ENCODE measurements at places on chromosomes 12 and 14.

DNA sequence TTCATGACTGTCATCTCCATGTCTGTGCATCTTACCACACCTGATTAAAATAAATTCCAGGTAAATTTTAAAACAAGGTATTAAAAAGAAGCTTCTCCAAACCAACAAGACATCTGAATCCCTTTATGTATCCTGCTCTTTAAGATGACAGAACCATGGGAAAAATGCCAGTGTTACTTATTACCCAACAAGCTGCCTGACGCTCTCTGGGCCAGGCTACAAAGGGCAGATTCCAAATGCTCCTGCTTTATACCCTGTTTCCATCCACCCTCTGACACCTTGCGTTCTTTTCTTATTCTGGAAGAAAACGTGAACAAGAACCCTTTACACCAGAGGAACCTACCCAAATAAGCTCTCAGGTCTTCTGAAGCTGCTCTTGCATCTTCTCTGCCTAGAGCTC is 70.7 kb downstream of the SLC8A3 start:
- DNase-seq: no peak

DNA sequence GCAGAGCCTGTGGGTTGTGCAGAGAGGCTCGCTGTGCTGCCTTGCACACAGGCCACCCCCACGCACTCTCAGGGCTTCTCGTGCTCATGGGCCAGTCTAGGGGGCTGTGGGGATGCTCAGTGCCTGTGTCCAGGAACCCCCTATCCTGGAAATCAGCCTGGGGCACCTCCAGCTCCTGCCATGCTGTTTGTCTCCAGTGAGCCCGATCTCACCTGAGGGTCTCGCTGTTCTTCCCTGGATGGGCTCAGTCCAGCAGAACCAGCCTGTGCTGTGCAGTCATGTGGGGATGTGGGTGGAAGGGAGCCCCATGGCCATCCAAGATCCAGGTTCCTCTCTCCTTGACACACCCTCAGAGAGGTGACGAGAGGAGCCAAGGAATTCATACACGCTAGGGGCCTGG is 26.7 kb downstream of the SERPINA1 start:
- no peak for DNase-seq

DNA sequence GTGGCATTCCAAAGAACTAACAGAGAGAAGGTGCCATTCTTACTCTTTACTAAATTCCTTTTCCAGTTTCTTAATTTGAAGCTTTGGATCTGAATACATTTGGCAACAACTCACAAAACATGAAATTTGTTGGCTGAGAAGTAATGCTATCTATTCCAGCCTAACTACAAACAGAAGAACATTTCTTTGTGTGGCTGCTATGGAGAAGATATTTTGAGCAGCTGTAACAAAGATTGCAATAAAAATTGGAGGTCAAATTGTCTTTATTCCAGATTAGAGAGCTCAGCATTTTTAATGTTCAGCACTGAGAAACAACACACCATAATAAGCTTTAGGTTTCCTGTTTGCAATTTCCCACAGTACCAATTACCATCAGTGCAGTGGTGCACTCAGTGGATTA is 835.8 kb upstream of the FLRT2 start:
- no peak for DNase-seq

- DNase-seq: no peak
These were observed 79.3 kb downstream of the SSPN start for GRCh38 chr12:26274441-26275312.

DNA sequence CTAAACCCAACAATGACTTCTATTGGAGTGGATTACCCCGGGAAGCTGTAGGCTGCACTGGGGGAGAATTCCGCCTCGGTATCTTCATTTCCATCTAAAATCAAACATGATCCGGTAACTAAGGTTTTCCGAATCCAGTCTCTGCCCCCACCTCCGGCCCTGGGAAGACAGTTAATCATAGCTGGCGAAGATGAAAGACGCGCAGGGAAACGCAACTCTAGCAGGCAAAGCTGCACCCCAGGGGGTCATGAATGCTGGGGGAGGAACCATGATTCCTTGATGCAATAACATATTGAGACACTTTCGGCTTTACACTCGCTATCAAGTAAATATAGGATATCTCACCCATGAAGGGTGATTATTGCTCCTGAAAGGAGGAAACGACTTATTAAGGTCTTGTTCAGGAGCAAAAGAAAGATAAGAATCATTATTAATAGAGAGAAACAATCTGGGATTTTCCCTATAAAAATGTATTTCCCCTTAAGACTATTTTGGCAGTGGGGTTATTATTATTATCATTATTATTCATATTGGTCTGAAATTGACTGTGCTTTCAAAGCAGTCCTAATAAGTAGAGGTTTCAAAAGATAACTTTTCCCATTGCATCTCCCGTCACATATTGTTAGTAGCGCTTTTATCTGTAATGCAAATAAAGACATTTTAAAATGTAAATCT is 614.9 kb downstream of the VRK1 start:
- no peak for DNase-seq

DNA sequence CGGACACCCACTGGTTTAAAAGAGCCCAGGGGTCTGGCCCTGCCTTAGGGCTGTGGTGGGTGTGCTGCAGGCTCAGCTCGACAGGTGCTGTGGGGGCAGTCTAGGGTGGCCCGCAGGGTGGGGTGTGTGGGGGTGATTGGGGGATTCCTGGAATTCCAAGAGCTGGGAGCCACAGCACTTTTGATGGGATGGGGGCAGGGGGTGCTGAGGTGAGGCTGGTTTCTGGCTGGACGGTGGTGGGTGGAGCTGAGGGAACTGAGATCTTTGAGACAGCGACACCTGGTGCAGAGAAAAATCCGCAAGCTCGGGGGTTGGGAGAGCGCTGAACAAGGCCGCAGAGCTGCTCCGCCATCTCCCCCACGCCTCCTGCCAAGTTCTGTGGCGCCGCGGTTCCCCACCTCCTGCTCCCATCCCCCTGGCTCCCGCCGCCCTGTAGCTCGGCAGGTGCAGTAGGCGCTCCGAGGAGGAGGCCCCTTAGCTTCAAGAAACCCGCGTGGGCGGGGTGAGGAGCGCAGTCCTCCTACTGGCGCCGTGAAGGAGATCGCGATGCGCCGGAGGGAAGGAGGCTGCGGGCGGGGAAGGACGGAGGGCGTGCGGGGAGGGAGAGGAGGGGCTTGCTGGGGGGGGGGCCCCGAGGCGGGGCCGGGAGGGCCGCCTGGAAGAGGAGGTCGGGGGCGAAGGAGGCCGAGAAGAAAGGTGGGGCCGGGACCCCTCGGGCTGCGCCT is 1.3 kb upstream of the TEDC1 start:
- peak; percentile 81 for DNase-seq

DNA sequence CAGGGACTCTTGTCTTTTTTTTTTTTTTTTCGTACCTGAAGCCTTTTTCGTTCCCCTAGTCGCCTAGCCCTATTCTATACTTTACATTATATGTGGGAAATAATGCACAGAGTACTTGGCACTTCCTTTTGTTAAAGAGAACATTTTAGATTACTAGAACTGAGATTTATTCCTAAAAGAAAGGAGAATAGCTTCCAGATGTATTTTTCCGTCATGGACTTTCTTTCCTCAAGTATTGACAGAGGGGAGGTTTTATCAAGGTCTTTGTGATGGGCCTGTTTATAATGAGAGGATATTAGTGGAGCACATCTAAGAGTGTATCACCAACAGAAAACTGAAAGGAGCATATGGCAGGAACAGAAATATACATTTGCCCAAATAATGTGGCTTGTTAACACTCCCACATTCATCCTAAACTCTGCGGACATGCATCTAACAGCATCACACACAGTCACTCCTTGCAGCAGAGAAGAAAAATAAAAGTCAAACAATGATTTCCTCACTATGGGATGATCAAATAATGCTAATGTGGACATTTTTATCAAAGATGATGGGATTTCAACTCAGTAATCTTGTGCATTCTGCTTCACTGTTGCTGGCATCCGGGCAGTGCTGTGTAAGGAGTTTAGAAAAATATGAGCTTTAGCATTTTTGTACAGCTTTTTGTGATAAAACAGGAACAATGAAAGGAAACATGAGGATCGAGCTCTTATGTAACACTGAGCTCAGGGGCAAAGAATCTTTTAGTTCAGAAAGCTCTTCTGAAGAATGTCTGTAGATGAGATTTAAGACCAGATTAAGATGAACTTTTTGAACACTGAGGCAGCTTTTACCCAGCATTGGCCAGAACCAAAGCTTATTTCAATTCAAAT is 183.1 kb downstream of the EGLN3 start:
- DNase-seq: no peak

DNA sequence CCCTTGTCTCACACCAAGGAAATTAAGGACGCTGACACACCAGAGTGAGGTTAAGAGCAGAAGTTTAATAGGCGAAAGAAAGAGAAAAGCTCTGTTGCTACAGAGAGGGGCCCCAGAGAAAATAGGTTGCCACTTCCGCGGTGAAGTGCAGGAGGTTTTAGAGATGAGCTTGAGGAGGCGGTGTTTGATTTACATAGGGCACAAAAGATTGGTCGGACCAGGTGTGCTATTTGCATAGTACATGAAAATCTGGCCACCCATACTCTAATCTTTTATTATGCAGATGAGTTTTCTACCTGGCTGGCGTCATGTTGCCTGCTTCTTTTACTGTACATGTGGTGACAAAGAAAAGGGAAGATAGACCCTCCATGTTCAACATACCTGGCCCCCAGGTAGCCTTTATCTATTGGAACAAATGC is 23.3 kb upstream of the MYF6 start:
- no peak for DNase-seq

DNA sequence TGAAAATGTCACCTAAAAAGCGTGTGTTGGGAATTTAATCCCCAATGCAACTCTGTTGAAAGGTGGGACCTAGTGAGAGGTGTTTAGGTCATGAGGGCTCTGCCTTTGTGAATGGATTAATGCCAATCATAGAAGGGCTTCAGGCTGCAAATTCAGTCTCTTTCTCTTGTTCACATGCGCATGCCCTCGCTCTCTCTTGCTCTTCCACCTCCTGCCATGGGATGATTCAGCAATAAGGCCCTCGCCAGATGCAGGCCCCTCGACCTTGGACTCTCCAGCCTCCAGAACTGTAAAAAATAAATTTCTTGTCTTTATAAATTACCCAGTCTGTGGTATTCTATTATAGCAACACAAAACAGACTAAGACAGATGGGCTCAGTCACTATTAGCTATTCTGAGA is 55.4 kb downstream of the PLXNC1 start:
- no peak for DNase-seq

DNA sequence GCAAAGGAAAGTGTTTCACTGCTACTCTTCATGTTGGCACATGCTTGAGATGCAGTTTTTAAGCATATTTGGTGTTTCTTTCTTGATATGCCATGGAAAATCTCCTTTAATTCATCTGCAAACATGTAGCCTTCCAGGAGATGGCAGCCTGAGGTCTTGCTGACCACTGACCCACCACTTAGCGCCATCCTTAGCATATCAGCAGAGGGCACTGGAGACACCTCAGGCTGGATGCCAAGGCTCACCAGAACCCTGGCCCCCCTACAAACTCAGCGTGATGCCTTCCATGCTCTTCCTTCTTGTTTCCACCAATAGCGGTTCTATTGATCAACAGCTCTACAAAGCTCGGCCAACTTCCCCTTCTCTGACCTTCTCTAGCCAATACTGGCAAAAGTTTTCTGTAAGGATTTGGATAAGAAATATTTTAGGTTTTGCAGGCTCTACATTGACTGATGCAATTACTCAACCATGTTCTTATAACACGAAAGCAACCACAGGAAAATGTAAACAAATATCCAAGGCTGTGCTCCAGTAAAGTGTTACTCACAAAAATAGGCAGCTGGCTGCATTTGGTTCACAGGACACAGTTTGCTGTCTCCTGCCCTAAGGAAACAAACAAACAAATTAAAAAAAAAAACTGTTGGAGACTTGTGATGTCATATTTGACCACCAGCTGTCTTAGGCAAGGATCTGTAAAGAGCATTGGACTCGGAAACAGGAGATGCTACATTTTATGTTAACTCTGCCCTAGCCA is 209.7 kb downstream of the SLC15A4 start:
- no peak for DNase-seq

- DNase-seq: no peak
These were observed 37.9 kb downstream of the CYP46A1 start for GRCh38 chr14:99721792-99722516.

DNA sequence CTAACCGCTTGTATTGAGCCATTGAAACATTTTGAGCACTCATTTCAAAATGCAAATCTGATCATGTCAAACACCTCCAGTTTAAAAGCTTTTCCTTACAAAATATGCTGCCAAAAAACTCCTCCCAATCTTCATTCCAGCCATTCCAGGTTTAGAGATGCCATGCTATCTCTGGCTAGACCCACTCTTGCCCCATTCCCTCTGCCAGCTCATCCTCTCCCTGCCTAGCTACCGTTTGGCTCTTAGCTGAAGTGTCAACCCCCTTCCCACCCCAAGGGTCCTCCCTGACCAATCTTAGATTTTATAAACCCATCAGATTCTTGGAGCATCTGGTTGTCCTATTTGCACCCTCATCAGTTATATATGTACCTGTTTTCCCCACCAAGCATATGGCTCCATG is 75.0 kb downstream of the SCAF11 start:
- no peak for DNase-seq

- no peak for DNase-seq
These were observed 166.7 kb downstream of the RAD51B start for GRCh38 chr14:67986131-67986841.

GRCh38 chr12:13183620-13184019 is 12.9 kb upstream of the EMP1 start:
- DNase-seq: no peak

DNA sequence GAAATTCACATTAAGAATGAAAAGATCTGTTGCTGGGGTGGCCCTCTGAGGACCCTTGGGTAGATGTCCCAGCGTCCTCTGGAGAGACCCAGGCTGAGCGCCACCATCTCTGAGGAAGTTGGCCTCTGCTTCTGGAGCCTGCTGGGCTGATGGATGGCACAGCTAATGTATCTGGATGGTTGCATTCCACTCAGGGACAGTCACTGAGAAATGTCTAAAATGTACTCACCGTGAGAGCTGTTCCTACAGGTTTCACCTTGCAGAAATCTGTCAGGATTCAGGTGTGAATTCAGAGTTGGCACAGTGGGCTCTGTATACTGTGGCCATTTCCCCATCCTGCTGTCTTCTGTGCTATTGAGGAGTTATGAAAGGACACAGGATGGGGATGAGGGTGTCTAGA is 247.2 kb downstream of the AACS start:
- DNase-seq: no peak

DNA sequence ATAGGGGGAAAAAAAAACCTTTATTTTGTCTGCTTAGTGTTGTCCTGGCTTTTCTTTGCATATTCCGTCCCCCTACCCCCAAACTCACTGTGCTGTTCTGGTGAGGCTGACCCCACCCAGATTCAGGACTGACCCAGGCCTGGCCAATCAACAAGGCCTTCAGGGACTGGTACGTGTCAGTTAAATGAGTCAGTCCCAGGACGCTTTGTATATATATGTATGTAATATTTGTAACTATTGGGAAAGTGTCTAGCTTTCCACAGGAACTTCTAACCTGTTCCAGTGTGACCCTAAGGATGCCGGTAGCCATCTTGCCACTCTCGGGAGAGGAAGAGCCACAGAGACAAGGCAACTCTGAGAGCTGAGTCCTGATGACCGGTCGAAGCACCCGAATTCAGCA is 107.4 kb downstream of the VCPKMT start:
- no peak for DNase-seq

DNA sequence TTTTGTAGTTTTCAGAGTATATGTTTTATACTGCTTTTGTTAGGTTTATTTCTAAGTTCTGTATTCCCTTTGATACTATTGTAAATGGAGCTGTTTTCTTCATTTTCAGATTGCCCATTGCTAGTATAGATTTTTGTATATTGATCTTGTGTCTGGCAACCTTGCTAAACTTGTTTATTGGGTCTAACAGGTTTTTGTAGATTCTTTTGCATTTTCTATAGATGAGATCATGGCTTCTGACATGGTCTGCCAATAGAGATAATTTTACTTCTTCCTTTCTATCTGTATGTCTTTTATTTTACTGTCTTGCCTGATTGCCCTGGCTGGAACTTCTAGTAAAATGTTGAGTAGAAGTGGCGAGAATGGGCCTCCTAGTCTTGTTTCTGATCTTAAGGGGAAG is 40.3 kb downstream of the ANKRD9 start:
- DNase-seq: no peak
